ENCODE measurements at places on chromosomes 3 and 15.
A peak's percentile ranks its signal among the peaks of the same experiment; 100 is the strongest.

- DNase-seq: peak; percentile 93
These were observed 288.3 kb upstream of the C2CD4B start for GRCh38 chr15:62453375-62453774.

DNA sequence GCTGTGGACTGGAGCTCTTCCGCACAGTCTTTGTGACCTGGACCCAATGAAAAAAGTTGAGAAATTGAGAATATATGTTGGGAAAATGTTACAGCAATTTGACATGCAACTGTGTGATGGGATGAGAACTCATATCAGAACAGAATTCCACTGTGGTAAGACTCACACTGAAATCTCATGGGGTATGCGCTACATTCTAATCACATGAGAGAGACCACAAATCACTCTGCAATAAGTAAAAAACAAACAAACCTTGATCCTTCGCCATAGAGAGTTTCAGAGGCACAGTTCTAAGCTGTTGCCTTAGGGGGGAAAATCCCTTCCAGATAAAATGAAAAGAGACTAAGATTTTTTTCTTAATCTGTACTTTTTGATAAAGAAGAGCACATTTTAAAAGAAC lies 37.3 kb downstream of the LMCD1 start:
- no peak for DNase-seq

DNA sequence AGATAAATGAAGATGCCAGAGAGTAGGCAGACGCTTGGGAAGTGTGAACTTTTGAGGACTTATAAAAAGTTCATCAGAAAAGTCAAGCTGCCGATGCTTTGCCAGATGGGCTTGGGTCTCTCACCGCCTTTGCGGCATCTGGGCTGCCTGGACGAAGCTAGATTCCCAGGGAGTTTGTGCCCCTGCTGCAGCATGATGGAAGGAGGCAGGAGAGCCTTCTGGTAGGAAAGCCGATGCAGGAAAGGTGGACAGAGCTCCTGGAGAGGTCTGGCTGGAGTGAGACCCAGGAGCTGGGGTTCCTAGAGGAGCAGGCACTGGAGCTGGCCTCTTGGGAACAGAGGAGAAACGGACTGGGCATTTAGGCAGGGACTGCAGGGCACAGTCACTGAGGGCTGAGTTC lies 51.9 kb upstream of the ATP2B2 start:
- DNase-seq: no peak

DNA sequence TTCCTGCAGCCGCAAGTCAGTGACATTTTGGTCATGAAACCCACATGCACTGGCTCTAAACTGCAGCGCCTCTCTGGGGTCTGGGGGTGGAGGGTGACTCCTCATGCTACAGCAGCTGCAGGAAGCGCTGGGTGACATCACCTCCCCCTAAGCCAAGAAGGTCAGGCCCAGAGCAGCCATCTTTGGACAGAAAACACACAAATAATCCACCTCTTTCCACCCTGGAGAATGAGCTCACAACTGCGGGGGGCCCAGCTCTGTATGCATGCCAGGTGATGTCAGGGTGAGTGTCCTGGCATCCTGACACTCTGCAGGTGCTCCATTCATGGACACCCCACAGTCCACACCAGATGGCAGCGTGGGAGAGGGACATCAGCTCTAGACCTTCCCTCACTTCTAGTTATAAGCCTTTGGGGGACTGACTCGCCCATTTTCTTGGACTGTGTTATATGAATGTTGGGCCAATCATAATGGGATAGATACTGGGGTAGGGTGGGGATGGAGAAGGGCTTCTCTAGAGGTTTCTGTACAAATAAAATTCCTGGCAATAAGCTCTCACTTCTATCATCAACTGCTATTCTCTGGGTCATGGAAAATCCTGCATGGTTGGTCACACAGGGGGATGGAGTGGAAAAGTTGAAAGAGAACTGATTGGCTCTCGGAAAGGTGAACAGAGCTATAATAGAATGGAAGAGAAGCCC lies 70.7 kb upstream of the THBS1 start:
- no peak for DNase-seq

DNA sequence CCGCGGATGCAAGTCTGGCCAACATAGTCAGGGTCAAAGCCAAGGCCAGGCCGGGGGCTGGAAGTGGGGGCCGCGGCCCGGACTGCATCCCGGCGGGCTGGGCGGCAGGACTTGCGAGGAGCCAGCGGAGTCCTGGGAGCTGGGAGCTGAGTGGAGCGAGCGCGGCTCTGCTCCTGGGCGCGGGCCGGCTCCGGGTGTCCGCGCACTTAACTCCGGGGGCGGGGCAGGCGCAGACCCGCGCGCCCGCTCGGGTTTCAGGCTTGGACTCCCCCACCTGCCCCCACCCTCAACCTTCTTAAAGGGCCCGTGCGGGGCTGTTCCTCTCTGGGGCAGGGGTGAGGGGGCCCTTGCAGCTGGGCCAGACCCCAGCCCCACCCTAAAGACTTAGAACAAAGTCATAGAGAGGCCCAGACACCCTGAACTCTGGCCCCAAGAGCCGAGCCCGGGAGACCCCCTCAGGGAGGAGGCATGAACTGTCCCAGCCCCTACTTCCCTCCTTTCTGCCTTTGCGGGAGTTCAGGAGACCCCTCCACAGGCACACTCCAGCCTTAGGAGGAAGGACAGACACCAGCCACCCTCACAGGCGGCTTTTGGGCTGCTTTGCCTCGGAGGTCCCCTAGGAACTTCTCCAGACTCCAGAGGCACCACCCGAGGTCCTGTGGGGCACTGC lies at the start of gene CSPG4:
Gene CSPG4 (minus strand): TSS at position 181 of the 670 bp plus-strand sequence. CDS start 93 bp downstream, at position 88.
- DNase-seq: no peak

All from RPMI8226 (cell line).